AG10803 (cell line): ENCODE measurements at places on chromosomes 12 and 14.

DNA sequence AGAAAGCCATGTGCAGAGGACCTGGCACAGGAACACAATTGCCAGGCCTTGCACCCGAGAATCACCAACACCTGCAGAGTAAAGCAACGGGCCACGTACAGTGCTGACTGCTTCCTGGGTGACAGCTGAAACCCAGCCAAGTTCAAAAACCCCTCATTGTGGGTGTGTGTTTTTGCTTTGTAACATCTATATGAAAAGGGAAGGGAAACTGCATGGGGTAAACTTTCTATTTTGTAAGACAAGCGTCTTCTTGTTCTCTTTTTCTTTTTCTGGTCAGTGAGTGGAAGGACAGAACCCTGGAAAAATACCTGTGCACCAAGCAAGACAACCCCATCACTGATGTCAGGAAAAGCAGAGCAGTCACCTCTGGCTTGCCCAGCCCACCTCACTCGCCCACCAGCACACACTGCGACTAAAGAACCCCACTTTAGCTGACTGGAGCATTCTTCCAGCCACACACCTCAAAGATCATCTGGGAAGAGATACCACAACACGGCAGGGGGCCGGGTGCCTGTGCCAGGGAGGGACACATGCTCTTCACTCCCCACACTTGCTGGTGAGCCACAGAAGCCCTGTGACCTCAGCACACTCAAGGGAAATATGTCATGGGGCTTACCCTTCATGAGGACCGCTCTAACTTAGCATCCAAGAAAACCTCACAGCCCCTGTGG, 172.3 kb downstream of the NDUFA12 start:
- DNase-seq, result no peak

DNA sequence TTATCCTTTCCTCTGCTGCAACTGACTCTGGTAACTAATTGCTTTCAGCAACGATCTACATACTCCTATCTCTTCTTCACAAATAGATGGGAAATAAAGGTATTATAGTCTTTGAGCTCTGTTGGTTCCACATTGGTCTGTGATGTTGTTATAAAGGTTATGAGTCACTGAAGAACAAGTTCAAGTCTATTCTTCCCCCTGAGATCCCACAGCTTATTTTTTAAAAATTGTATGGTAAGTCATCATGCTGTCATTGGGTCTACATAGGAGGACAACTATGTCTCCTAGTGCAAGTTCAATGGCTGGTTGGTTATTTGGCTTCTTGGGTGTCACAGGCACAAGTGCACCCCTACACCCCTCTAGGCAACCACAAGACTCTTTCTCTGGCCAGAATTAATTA, 49.6 kb upstream of the PTCSC3 start:
- no peak for DNase-seq

DNA sequence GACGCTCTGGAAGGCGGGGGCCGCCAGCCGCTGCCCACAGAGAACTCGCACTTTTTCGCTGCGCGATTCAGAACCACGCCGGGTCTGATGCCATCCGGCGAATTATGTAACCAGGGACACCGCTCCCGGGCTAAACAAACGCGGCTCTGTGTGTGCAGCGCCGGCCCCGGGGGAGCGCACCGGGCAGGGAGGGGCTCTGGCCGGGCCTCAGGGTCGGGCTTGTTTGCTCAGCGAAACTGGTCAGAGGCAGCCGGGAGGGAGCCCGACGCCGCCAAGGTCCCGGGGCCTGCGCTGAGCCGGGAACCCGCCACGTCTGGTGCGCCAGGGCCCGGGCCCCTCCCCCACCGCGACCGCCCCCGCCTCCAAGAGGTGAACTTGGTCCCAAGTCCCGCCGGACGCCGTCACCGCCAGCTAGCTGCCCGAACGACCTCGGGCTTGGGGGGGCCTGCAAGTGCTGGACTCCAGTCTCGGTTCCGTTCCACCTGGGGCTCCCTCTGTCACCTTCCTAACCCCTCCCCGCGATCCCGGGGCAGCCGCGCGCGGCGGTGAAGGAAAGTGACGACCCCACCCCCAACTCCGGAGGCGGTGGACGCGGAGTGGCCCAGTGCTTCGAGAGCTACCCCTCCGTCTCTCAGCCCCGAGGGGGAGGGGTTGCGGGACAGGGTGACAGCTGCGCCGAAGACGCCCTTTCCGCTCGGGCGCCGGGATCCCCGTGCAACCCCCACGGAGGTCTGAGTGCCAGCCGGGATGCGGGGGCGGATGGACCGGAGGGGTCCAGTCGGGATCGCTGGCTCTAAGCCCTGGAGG, 848 bp downstream of the CTDSP2 start:
- peak; percentile 40 for DNase-seq

- no peak for DNase-seq
These were observed 64.5 kb downstream of the CAND1 start for GRCh38 chr12:67333649-67334048.

- DNase-seq, result no peak
These were observed 36.3 kb downstream of the BEST3 start for GRCh38 chr12:69662764-69663163.

DNA sequence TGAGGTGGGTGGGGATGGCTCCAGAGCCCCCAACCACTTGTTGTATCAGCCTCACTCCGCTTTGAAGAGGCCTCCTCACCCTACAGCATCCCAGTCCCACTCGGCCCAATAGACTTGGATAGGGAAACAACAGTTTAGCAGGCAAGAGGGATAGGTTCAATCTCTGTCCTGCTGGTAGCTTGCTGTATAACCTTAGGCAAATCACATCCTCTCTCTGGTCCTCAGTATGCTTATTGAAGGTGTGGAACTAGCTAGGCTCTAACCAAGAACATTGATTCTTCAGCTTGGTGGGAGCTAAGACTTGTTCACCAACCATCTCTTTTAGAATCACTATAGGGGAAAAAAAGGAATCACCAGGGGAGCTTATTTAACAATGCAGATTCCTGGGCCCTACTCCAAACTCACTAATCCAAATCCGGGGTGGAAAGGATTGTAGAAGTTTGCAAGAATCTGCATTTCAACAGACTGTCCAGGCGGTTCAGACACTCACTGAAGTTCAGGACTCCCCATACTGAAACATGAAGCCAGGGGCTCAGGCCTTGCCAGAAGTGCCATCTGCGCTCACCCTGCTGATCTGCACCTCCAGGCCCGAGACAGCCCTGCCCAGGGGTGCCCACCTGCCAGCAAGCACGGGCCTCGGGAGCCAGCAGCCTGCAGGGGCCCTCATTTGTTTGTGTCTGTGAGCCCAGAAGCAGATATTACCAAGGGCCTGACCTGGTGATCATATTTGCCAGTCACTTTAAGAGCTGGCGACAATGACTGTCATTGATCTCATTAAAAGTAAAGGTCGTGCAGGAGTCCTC, 113.0 kb downstream of the ADCK1 start:
- no peak for DNase-seq

DNA sequence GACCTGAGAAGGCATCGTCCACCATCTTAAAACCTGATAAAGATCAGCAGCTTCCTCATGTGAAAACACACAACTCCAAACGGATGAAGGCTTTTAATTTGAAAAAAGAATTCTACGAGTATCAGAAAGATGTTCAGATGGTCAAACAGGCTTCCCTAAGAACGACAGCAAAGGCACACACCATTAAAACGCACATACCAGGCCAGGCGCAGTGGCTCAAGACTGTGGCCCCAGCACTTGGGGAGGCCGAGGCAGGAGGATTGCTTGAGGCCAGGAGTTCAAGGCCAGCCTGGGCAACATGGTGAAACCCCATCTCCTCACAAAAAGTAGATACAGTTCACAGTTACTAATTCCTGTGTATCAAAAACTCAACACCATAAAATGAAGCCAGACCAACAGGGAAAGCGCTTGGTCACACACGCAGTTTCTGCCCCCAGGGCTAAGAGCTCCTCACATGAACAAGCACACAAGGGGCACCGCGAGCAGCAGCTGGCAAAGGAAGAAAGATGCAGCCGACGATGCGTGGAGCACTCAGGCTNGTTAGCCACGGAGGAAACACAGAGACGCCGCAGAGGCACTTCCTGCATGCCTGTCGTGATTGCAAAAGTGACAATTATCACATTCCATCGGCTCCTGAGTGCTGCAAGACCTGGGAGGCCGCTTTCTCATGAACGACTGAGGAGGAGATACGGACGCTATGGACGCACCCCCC, 78.0 kb downstream of the NOC4L start:
- peak; percentile 66 for DNase-seq

GRCh38 chr14:39097159-39097558, 5.9 kb downstream of the SEC23A start:
- DNase-seq, result no peak

DNA sequence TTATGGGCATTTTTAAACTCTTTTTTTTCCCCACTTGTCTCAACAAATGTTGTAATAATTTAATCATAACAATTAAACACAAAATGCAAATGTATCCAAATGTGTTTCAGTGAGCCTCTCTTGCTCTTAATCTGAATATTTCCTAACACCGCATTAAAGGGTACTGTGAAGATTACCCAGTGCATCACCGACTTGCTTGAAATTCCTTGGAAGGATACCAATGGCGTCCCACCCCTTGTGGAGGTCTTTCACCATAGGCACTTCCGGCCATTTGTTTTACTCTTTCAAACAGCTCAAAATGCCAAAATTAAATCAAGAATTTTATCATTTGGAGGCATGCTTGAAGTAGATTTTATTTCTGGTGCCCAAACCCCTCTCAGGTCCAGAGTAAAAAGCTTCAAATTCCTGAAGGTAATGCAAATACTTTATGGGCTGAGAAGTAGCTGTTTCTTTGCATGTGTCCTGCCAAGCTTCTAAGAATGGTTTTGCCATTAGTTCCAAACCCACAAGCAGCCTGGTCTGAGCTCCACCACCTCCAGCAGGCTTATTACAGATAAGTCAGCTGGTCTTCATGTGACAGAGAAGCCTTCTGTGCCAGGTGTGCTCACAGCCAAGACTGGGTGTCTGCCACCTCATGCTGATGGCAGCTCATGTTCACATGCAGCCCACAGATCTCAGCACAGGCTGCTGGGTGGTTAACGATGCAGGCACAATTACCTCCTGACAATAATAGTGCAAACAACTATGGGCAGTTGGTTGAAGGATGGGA, 16.4 kb upstream of the NUDT4 start:
- peak; percentile 91 for DNase-seq
